ENCODE measurements at places on chromosomes 11 and 22.

- no peak for DNase-seq
These were observed 36.7 kb downstream of the CCDC90B start for GRCh38 chr11:83249445-83249844.

GRCh38 chr11:2357246-2357645 lies 19.9 kb upstream of the CD81 start:
- no peak for DNase-seq

DNA sequence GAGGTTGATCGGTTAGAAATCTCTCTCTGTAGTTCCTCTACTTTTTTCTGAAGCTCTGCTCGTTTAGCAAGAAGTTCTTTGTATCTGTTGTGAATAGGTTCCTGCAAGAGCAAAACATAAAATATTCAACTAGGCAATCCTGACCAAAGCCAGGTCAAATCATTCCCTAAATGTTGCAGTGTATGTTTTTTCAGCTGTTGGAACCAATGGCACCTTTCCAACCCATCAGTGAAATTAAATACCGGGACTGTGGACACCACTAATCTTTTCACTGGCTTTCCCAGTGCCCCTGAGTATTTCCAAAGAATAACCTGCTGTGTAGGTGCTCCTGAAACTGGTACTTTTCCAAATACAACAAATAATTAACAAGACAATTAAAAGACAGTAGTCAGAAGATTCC lies 45.1 kb downstream of the CEP57 start:
- no peak for DNase-seq

DNA sequence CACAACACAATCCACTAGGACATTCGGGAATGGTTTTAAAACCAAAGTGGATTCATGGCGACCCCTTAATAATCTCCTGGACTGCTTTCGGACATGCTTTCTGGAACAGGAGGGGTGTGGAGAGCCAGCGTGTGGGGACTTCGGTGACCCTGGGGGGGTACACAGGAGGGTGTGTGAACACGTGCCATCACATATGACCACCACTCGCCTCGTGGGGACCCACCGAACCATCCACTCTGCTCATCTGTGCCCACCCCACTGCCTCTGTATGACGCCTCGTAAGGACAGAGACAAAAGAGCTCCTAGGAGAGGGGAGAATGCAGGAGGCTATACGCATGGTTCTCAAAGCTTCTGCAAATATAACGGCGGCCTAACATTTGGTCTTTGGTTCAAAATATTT lies 8.9 kb downstream of the LTO1 start:
- no peak for DNase-seq

DNA sequence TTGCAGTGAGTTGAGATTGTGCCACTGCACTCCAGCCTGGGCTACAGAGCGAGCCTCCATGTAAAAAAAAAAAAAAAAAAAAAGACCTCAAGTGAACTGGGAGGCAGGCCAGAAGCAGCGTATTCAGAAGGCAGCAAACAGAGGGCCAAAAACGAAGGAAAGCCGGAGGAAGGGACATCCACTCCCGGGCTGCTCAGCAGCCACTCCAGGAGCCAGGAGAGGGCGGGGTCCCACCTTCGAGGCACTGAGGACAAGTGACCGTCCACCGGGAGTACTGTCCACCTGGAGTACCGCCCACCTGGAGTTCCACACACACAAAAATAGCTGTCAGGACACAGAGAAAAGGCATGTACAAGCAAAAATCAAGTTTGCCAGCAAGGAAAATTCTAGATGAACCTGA lies 5.5 kb downstream of the TOLLIP start:
- DNase-seq = no peak

DNA sequence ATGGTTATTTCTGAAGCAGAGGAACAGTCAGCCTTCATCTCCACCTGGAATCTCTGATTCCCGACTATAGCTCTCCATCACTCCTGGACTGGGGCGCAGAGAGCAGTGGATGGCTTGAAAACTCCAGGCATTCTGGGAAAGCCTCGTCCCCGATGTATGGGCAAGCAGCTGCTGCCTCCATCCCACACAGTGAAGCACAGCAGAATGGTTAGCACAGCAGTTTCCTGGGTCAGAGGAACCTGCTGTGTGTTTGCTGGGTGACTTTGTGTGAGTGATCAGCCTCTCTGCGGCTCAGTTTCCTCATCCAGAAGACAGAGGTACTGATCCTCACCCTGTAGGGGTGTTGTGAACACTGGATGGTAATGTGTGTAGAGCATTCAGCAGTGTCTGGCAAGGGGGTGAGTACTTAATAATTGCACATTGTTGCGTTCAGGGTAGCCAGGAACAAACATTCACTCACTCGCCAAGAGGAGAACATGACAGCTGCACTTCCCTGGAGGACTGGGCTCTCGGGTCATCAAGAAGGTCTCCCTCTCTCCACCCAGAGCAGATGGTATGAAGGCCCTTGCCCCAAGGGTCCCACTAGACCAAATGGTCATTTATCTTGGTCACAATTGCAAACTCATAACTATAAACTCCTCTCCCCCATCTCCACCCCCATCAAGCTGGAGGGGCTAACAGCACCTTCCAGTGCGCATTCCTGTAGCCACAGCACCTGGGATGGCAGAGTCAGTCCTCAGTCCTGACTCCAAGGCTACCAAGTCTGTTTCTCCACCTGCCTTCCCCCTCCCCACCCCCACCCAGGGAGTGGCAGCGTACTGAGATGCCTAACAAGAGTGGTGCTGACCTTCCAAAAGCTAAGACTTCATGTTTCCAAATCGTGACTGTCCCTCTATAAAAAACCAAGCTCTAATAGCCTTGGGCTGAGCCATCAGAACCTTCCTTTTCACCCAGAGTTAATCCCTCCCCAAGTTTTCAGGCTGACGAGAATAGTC lies 1.5 kb upstream of the CHST1 start:
- no peak for DNase-seq

- DNase-seq = no peak
These were observed 26.5 kb downstream of the SYT7 start for GRCh38 chr11:61554172-61554988.

- DNase-seq = no peak
These were observed 64.9 kb upstream of the PAX6 start for GRCh38 chr11:31875866-31876560.

GRCh38 chr11:132177106-132177505 lies 806.7 kb downstream of the NTM start:
- no peak for DNase-seq

- DNase-seq = no peak
These were observed 583.7 kb upstream of the B3GAT1 start for GRCh38 chr11:134995741-134996140.

DNA sequence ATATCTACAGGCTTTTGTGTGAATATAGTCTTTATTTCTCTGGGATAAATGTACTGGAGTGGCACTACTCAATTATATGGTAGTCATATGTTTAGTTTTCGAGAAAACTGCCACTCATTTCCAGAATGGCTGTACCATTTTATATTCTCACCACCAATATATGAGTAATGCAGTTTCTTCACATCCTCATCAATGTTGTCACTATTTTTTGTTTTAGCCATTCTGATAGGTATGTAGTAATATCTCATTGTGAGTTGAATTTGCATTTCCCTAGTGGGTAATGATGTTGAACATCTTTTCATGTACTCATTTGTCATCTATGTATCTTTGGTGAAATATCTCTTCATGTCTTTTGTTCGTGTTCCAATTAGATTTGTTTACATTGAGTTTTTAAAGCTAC lies 18.0 kb downstream of the ACRV1 start:
- DNase-seq = no peak

DNA sequence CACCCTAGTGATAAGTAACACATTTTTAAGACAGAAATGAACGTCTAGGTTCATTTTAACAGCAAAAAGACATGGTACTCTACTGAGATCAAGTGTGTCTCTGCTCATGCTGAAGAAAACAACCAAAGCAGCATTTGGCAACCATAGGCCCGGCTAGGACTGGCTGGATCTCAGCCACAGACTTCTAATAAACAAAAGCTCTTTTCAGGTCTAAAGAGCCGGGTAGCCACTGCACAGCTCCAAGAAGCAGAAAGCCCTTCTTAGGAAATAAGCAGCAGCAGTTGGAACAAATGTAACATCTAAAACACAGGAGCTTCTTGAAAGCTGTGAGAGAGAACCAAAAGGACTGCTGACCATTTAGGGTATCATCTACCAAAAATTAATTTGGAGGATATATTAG lies 37.6 kb downstream of the PITPNB start:
- DNase-seq = no peak

DNA sequence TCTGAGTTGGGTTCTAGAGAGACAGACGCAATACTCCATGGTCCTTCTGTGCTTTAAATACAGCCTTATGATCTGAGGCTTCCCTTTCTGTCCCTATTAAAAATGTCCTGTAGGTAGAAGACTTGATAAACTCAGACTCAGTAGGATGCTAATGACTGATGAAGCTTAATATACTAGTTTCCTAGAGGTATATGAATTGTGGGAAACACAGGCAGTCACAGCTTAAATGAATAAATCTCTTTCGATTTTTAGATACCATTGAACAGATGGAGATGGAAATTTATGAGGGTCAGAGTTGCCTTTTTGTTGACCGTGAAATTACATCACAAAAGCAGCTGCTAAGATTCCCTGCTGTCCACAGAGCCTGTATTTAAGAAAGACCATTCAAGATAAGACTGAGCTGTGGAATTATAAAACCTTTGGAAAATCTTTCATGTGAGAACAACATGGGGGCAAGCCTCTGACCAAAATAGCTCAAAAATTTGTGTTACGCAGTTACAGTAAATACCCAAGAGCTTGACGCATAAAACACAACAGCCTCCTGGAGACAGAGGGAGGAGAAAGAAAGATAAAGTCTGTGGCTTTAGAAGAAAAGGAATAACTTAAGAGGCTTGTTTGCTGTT lies 172.3 kb downstream of the AASDHPPT start:
- no peak for DNase-seq

DNA sequence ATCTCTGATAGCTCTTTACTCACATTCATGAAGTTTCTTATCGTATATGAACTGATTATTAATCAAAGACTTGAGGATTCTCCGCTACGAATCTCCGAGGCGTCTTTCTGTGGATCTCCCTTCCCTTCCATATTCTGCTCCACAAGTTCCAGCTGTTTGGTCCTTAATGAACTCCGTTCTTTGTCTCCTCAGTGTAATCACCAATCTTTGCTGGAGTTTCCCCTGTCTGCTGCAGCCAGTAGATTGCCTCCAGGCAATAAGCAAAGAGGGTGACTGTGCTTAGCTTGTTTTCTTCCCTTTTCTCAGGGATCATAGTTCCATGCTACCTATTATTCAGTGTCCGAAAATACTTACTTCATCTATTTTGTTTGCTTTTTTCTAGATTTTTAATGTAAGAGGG lies 169.6 kb upstream of the FOLH1 start:
- no peak for DNase-seq

GRCh38 chr11:61947486-61948210 lies 2.5 kb upstream of the BEST1 start:
- peak; percentile 42 for DNase-seq

DNA sequence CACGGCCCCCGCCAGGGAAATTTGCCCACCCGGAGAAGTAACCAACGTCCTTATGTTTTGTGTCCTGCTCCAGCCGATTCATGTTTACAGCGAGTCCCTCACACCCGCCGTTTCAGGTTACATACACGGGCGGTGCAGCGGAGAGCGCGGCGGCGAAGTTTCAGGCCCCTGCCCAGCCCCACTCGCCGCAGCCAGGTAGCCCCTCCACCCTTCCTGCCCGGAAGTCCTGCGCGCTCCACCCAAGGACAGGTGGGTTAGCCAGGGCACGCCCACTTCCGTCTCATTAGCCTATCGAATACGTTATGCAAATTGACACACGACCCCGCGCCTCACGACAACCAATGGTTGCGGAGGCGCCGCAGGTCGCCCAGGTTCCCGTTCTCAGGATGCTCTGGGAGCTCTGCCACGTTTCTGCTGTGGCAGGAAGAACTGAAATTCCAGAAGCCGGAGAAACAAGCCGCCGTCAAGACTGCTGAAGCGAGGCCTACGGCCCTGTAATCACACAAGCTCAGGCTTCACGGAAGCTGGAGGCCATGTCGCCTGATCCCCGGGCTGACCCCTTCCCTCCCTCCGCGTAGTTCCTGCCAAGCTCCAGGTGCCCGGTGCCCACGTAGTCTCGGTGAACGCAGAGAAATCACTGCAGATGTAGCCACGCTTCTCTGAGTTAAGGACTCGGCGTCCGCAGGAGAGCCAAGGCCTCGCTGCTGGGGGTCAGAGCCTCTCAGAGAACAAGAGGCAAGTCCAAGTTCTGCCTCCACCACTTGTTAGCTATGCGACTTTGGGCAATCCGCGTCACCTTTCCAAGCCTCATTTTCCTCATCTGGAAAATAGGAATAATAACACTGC lies 22.4 kb upstream of the MYH9 start:
- DNase-seq = peak; percentile 37

DNA sequence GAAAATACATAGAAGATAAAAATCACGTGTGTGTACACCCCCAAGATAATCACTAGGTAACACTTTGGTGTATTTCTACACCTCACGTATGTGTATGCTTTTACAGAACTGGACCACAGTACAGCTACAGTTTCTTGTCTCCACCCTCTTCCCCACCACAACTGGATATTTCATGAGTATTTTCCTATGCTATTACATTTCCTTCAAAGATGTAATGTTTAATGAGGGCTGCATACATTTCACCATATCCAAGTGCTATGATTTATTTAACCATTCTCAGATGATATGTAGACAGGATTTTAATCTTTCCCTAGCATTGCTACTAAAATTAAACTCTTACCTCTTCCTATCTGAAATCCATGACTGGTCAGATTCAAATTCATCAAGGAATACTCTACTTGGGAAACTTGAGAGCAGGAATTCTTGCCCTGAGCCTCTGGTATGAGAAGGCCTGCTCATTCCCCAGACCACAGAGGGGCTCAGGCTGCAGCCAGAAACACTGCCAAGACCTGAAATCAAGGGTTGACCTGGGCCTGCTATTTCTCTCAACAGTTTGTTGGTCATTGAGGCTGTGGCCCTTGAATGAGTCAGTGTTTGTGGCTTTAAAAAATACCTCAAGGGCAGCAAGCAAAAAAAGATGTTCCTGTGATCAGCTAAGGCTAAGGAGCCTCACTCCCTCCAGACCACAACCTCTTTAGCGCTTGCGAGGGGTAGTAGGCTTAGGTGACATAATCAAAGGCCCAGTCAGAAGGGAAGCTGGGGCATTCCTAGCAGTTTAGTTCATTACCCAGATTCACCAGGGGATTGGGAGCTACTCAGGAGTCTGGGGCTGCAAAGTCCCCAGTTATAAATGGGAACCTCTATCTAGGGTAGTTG lies 55.5 kb downstream of the ABTB2 start:
- no peak for DNase-seq

GRCh38 chr11:59223611-59224010 lies 10.9 kb upstream of the MPEG1 start:
- DNase-seq = no peak

GRCh38 chr22:40499209-40499623 lies 128.8 kb downstream of the SGSM3 start:
- no peak for DNase-seq

GRCh38 chr22:24873226-24873625 lies 67.2 kb downstream of the SGSM1 start:
- DNase-seq = no peak

- DNase-seq = no peak
These were observed 99.9 kb downstream of the CD44 start for GRCh38 chr11:35238882-35239281.
